M059J (cell line): ENCODE measurements at places on chromosomes 1 and 21.

DNA sequence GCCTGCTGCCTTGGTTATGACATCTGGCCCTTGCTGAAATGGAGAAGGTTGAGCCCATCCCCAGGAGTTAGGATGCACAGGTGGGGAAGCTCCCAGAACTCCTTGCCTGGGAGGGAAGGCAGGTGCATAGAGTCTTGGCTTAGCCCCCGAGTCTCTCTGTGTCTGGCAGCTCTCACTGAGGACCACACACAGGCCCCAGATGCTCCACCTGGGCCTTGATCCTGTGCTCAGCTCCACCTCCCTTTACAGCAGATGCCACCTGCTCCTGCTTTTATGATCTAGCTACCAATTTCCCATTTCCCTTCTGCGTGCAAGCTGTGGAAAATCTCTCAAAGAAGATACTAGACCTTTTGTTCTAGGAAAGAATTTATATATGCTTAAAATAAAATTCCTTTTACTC lies 28.8 kb upstream of the KCNJ6 start:
- DNase-seq: no peak

DNA sequence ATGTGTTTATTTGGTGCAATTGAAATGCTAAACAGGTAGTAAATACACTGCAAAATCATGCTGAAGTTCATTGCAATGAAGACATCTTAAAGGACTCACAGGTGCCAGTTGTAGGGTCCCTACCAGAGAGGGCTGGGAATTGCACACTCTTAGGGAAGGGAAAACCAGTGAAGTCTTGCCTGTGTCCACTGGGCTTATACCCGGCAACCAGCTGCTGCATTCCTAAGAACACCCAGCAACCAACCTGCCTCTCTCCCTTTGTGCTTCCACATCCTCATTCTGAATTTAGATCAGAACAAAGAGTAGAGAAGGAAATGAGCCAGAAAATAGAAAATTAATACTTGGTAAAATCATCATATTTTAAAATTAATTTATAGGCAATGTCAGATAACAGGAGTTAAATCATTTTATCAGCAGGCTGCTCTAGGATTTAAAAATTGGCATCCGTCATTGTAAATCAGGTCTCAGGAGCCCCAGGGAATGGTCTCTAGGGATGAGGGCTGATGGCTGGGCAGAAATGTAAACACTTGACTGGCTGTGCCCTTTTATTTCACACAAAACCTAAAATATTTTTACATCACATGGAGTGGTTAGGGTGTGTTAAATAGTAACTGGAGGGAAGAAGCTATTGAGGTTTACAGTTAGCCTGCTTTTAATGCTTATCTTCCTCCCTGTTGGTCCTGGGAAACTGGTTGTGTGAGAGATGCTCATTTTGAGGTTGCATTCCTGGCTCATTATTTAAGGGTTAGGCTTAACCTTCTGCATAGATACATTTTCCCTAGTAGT lies 31.3 kb downstream of the PTGFRN start:
- DNase-seq: no peak

DNA sequence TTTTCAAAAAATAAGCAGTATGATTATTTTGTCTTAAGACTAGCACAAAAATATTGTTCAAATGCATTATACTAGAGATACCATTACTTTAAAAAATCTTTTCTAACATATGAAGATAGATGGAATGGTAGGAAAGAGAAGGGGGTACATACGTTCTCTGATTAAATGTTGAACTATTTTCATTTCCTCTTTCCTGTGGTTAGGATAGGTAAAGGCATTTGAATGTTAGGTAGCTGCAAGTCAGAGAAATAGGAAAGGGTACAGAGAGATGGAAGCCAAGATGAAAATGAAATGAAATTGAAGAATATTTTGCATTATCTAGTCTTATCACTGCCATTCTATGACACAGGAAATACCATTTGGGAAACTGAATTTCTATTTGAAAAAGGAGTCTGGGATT lies 28.3 kb downstream of the TLCD4 start:
- DNase-seq: no peak

GRCh38 chr1:118991448-118991847 lies 3.3 kb upstream of the TBX15 start:
- no peak for DNase-seq

- no peak for DNase-seq
Measured at GRCh38 chr1:15736892-15737261, 819 bp downstream of the SLC25A34 start.

- no peak for DNase-seq
Measured at GRCh38 chr21:36791180-36791579, 92.3 kb downstream of the SIM2 start.

DNA sequence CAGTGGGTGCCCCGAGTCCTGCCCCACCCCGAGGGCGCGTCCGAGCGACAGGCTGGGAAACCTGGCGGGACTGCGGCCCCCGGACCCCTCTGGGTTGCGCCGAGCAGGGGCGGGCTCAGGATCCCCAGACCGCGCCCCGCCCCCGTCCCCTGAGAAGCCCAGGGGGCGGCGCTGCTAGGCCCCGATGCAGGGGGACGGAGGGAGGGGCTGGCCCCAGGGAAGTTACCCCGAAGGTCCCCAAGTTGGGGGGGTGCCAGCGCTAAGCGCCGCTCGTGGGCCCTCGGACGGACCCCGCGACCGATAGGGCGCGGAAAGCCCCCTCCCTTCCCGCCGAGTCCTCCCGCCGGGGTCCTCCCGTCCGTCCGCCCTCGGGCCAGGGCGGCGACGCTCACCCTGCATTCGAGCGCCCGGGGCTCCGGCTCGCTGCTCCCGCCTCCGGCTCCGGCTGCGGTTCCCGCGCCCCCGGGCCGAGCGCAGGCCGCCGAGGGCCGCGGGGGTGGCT lies 414 bp downstream of the GPR153 start:
- DNase-seq: no peak

DNA sequence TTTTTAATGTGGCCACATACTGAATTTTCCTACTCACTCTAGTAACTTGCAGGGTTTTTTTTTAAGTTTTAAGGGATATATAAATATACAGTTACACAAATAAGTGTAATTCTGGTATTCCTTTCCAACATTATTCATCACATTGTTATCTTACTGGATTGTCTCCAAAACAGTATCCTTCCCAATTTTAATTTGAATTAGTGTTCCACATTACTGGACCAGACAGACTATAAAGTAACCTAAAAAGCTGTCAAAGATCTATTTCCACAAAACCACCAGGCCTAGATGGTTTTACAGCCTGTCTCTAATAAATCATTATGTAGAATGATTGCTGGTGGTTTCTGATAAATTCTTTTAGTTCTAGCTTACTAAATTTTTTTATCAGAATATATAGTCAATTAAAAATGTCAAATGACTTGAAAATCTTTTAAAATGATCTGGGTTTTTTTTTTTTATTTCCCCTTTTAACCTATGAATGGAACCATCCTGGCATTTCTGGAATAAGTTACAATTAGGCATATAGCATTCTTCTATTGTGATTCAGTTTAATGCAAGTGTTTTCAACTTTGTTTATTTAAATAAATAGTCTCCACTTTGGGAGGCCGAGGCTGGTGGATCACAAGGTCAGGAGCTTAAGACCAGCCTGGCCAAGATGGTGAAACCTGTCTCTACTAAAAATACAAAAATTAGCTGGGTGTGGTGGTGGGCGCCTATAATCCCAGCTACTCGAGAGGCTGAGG lies 59.3 kb downstream of the PACC1 start:
- DNase-seq: peak; percentile 59

GRCh38 chr1:2233997-2234761 lies 6.1 kb downstream of the SKI start:
- DNase-seq: peak; percentile 76

DNA sequence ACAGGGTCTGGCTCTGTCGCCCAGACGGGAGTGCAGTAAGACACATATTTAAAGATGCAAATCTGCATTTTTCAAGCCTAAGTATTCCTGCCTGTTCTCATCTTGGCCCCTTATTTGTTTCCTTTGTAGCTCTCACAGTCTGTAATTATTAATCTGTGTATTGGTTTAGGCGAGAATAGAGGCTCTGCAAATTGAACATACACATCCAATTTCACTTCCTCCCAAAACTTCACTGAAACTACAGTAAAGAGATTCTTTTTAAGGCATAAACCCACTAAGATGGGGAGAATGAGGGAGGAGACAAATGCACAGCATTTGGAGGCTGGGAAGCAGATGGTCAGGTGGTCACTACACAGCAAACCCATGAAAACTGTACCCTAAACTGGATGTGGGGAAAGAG lies 21.0 kb downstream of the HMGN2 start:
- DNase-seq: no peak

DNA sequence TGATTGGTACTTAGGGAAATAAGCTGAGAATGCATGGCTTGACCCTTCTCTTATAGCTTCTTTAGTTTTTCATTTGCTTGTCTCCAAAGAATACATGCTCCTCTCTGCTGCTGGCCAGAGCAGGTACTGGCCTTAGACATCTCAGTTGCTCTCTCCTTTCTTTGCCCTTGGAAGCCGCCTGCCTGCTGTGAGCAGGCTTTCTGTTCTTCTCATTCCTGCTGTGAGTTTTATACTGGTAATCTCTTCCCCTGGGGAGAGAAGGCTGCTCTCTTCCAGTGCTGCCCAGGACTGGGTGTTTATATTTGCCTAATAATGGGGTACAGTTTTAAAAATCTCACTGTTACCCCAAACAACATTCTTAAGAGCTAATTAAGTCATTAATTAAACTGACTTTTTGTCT lies 323.5 kb upstream of the LRRC7 start:
- DNase-seq: no peak

DNA sequence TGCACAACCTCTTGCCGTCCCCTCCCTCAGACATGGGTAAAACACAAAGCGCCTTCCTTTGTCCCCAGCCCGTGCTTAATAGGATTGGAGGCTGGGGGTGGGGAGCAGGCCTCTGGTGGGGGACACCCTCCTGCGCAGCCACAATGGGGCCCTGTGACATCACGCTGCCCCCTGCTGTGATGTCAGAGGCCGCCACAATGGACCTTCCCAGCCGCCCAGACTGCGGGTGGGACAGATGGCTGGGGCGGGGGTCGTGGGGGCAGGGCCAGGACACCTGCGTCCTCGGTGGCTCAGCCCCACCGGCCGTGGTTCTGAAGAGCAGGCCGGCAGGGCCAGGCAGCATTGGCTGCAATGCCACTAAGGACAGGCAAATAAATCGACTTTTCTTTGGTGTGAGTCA lies 39.9 kb downstream of the EPHA2 start:
- peak; percentile 12 for DNase-seq

DNA sequence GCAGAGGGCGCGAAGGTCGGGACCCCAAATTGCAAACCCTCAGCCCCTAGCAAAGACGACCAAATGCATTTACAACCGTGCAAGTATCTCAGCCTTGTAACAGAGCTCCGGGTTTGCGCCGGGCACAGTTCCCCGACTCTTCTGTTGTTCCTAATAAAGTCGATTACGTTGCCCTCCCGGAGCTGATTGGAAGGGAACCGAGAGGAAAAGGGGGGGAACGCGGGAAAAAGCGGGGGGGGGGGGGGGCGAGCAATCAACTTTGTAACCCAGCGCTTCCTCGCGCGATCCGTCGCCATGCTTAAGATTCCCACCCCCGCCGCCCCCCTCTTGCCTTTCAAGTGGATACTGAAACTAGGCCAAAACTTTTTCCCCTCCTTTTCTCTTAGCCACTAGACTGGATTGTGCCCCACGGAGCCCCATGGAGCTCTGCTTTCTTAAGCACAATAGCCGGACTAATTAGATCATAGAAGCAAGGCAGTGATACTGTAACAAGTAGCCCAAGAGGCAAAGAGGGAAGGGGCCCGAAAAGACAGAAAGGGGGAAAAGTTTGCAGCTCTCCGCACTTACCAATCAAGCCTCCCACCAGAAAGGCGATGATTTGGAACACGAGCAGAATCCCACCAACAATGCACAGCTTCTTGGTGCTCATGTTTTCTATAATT lies 565 bp downstream of the WLS start:
- peak; percentile 85 for DNase-seq

GRCh38 chr1:219985169-219985568 lies 56.8 kb upstream of the SLC30A10 start:
- no peak for DNase-seq

DNA sequence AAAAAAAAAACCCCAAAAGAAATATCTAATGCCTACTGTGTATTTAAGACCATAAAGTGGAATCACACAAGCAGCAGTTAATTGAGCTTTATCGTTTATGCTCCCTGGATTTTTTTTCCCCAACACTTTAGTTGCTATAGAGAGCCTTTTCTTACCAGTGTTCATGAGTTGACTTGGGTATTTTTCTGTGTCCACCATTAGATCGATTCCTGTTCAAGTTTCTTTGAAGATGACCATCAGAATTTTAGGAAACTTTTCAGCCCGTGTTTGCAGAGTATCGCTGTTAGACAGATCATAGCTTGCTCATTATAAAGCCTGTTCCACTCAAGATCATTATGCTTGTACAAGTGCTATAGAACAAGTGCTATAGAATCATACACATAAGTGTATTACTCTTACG lies 1.5 kb downstream of the RALGPS2 start:
- no peak for DNase-seq

DNA sequence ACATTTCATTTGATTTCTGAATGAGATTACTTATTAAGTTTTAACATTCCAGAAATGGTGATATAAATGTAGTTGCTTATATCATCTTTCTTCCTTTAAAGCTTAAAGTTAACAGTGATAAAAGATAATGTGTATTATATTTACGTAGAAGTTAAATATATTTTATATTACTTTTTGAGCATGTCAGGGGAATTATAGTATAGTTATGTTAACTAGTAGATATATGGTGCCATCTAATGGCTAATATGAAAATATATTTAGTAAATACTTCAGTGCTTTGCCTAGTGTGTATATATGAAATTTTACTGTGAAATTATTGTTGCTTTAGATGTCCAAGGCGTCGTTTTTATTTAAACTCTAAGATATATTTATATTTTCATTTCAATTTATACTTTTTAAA lies 51.5 kb downstream of the SYT14 start:
- DNase-seq: peak; percentile 28

GRCh38 chr21:28699596-28700259 lies 292.9 kb downstream of the LTN1 start:
- no peak for DNase-seq

GRCh38 chr1:78703806-78704205 lies 54.2 kb downstream of the IFI44 start:
- no peak for DNase-seq

DNA sequence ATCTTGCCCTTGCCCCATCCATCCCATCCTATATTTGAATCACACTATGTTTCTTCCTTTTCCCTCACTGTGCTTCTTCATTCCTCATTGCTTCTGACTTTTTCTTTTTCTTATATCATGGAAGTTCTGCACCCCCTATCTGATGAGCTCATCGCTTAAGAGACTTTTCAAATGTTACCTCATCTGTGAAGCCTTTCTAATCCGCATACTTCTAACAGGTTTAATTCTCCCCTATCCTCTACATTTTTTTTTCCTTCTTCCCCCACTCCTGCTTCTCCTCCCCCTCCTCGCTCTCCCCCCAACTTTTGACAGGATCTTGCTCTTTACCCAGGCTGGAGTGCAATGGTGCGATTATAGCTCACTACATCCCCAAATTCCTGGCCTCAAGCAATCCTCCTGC lies 39.5 kb downstream of the OSBPL9 start:
- no peak for DNase-seq

GRCh38 chr1:102715150-102715549 lies 393.2 kb downstream of the COL11A1 start:
- DNase-seq: no peak

- peak; percentile 77 for DNase-seq
Measured at GRCh38 chr1:218664385-218665170, 319.4 kb downstream of the TGFB2 start.

- DNase-seq: no peak
Measured at GRCh38 chr1:225848030-225848955, 33.9 kb downstream of the TMEM63A start.

GRCh38 chr1:119569095-119569494 lies 62.1 kb downstream of the HSD3B1 start:
- no peak for DNase-seq
